Hematopoietic multipotent progenitor cell treated with erythropoietin and hydrocortisone succinate and interleukin-3 and kit ligand, for 8 days (in vitro differentiated cells): ENCODE measurements at places on chromosomes 13 and 19.

- DNase-seq = no peak
Observed at GRCh38 chr13:96925916-96926628, 68.2 kb downstream of the OXGR1 start.

DNA sequence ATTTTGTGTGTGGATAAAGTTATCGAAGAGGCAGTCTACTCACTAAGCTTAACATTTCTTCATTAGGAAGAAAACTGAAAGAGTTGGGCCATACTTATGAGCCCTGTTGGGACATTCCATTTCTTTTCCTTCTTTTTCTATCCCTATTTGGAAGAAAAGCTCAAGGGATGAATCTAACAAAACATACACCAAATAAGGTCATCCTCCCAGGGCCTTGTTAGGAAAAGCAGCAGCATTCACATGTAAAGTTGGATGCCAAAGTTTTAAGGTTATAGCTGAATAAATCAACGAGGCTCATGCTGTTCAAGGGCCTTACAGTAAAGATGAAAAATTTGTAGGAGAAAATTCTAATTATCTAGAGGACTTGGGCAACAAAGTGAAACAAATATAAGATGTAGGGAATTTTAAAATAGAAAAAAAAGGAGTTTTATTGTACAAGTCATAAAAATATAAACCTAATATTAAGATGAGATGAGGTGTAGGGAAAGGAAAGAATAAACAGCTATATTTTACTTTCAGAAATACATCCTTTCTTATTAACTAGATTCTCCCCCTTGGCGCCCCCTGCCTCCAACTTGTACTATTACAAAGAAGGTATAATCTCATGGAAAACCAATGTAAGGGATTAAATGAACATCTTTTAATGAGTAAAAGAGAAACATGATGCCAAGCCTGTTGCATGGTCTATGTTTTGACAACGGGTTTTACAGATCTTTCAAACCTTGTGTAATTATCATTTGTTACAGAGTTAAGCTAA lies 160.4 kb downstream of the PCDH20 start:
- DNase-seq = peak; percentile 30

GRCh38 chr13:64410276-64411053 lies 2819.7 kb downstream of the PCDH9 start:
- no peak for DNase-seq

- DNase-seq = no peak
Observed at GRCh38 chr13:56718791-56719190, 421.9 kb upstream of the PRR20A start.

- no peak for DNase-seq
Observed at GRCh38 chr13:26811581-26811980, 51.0 kb upstream of the GPR12 start.

DNA sequence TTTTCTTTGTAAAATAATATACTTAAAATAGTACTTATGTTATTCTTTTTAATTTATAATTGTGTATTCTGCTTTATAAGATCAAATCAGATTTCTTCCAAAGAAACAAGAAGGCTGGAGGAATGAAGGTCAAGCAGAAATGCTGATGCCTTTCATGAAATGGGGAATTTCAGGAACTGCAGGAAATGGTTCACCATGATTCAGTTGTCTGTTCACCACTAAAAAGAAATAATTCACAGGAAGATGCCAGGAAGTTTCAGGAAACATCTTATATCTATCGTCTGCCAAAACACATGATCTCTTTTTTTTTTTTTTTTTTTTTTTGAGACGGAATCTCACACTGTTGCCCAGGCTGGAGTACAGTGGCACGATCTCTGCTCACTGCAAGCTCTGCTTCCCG lies 15.7 kb upstream of the SCEL start:
- no peak for DNase-seq

DNA sequence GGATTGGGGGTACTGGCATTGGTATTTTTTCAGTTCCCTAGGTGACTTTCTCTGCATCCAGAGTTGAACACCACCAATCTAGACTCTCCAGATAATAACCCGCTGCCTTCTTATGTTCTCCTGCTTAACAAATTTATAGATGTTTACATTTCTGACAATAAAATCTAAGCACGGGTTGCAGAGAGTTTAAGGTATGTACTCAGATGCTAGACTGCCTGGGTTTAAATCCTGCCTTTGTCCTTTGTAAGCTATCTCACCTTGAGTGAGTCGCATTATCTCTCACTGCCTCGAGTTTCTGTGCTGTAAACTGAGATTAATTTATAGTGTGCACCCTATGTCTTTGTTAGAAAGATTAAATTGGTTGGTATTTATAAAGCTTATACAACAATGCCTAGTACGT lies 131.4 kb upstream of the ARGLU1 start:
- DNase-seq = no peak

GRCh38 chr13:46486270-46486669 lies 66.7 kb upstream of the LRCH1 start:
- DNase-seq = no peak

GRCh38 chr13:44508562-44509077 lies 67.5 kb downstream of the TSC22D1 start:
- DNase-seq = peak; percentile 40
